Activated naive CD8-positive, alpha-beta T cell treated with anti-CD3 and anti-CD28 coated beads for 36 hours (primary cell): ENCODE measurements at places on chromosomes 12 and 14. TPM values are rescaled to one million over a fixed set of nuclear protein-coding genes. Genes with fewer than 3 reads are reported as not detected.

Gene TCL1B
- not detected for total RNA-seq

Gene TTC9
- total RNA-seq: 4.9 TPM

Gene ARHGAP5
- 49.7 TPM for total RNA-seq

Gene GPR65
- 17.5 TPM for total RNA-seq

Gene PSMB5
- 162 TPM for total RNA-seq

Gene CLEC2B
- total RNA-seq: 25.6 TPM
